ENCODE measurements at places on chromosomes 3 and 15. TPM values are rescaled to one million over a fixed set of nuclear protein-coding genes. Genes with fewer than 3 reads are reported as not detected.

PCLAF gene
- total RNA-seq = 84.3 TPM

HIGD2B gene
- not detected for total RNA-seq

IP6K2 gene
- 139 TPM for total RNA-seq

COLQ gene
- 2.8 TPM for total RNA-seq

KLHL40 gene
- not detected for total RNA-seq

EPHA6 gene
- 0.96 TPM for total RNA-seq

MOBP gene
- not detected for total RNA-seq

P2RY1 gene
- 8.6 TPM for total RNA-seq

Data from neural crest cell (in vitro differentiated cells).